ENCODE measurements at places on chromosomes 4 and X.

- no peaks in the 10 kb centered on the region for H3K27me3 ChIP-seq
- H3K4me3 ChIP-seq = no peak overlapping the region
- peaks cover 12% of the 10 kb centered on the region for H3K4me1 ChIP-seq
- no peak for DNase-seq
Observed at GRCh38 chr4:124694946-124695598, 17.5 kb downstream of the ANKRD50 start.

DNA sequence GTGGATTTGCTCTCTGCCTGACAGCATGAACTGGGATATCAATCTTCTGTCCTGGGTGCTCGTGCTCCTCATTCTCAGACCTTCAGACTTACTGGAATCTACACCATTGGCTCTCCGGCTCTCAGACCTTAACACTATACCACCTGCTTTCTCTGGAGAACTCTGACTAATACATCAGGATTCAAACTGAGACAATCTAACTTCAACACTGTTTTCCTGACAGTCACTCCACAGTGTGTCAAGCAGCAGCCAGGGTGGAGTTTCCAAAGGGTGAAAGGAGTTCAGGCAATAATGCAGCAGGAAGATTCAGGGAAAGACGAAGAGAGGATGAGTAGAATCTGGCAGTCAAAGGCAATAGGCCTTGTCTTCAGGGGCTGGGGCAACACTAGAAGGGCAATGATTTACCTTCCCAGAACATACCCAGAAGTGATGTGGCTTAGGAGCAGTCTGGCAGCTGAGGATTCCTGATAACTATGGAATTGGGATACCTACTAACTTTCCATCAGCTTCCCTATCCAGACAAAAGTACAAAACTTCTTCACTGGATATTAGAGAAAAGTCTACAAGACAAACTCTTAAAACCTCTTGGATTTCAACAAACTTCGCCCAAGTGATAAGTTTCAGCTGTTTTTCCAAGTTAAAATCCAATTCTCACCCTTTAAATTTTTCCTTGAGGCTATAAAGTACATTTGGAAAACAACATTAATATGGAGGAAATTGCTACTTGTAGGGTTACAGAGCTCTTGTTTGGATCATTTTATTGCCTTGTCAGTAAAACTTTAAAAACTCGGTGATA is 58.4 kb upstream of the SLIT2 start:
- H3K4me3 ChIP-seq = no peak overlapping the region
- no peaks in the 10 kb centered on the region for H3K27me3 ChIP-seq
- H3K36me3 ChIP-seq = no peaks in the 10 kb centered on the region
- no peak overlapping the region for H3K27ac ChIP-seq

DNA sequence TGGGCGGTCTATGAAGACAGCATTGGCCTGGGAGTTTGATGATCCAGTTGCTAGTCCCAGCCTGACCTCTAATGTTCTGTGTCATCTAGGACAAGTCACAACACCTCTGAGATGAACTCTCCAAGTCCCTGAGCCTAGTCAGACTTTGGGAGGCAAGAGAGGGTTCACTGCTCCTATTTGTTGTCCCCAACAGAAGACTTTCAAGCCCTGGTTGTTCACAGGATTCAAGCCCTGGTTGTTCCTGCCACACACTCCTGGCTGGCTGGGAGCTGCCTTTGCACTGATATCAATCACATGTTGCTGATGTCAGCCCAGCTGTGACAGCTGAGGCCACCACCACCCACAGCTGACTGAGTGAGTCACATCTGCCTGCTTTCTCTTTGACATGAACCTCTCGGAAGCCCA is 253.2 kb upstream of the RASGEF1B start:
- H3K27me3 ChIP-seq = no peaks in the 10 kb centered on the region
- H3K27ac ChIP-seq = no peak overlapping the region
- peaks cover 13% of the 10 kb centered on the region for H3K4me1 ChIP-seq
- peak; percentile 80 for DNase-seq
- no peaks in the 10 kb centered on the region for H3K36me3 ChIP-seq
- H3K4me3 ChIP-seq = no peak overlapping the region

DNA sequence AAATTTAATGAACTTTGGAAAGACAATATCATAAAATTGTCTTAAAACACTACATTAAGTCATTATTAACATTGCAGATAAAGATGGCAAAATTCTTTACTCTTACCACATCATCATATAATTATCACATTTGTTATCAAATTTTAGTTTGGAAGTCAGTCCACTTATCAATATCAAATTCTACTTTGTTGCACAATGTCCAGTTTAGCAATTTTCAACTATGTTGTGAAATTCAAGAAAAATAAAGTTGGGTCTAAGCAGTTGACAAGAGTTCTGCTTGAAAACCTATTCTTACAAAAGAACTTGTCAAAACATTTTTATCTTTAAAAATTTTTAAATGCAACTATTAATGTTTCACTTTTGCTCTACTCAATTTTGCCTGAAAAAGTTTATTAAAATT is 44.7 kb upstream of the TET2 start:
- no peak overlapping the region for H3K27ac ChIP-seq
- H3K27me3 ChIP-seq = no peaks in the 10 kb centered on the region
- H3K4me1 ChIP-seq = no peaks in the 10 kb centered on the region
- no peak for DNase-seq

- DNase-seq = no peak
- peaks cover 27% of the 10 kb centered on the region for H3K36me3 ChIP-seq
- no peaks in the 10 kb centered on the region for H3K4me1 ChIP-seq
- H3K4me3 ChIP-seq = no peak overlapping the region
- H3K27me3 ChIP-seq = no peaks in the 10 kb centered on the region
Observed at GRCh38 chrX:118675326-118675965, 52.0 kb upstream of the IL13RA1 start.

DNA sequence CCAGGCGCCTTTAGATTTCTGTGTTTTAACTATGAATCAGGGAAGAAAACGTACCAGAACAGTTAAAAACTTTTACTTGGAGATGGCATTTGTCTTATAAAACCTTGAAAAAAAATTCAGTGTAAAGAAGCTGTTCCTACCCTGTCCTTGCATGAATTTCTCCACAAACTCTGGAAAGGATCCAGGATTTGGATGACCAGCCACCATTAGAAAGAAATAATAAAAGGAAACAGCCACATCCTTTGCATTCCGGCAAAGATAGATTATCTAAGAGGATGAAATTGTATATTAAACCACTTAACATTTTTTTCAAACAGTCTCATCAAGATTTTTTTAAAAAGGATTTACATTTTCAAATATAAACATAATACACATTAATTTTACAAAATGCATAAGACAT is 10.6 kb downstream of the SULT1E1 start:
- H3K4me1 ChIP-seq = no peaks in the 10 kb centered on the region
- no peaks in the 10 kb centered on the region for H3K36me3 ChIP-seq
- no peaks in the 10 kb centered on the region for H3K27me3 ChIP-seq
- H3K4me3 ChIP-seq = no peak overlapping the region

GRCh38 chrX:24306440-24306839 is 7.4 kb downstream of the SUPT20HL2 start:
- DNase-seq = no peak
- H3K4me1 ChIP-seq = no peaks in the 10 kb centered on the region
- no peak overlapping the region for H3K27ac ChIP-seq
- no peaks in the 10 kb centered on the region for H3K36me3 ChIP-seq

DNA sequence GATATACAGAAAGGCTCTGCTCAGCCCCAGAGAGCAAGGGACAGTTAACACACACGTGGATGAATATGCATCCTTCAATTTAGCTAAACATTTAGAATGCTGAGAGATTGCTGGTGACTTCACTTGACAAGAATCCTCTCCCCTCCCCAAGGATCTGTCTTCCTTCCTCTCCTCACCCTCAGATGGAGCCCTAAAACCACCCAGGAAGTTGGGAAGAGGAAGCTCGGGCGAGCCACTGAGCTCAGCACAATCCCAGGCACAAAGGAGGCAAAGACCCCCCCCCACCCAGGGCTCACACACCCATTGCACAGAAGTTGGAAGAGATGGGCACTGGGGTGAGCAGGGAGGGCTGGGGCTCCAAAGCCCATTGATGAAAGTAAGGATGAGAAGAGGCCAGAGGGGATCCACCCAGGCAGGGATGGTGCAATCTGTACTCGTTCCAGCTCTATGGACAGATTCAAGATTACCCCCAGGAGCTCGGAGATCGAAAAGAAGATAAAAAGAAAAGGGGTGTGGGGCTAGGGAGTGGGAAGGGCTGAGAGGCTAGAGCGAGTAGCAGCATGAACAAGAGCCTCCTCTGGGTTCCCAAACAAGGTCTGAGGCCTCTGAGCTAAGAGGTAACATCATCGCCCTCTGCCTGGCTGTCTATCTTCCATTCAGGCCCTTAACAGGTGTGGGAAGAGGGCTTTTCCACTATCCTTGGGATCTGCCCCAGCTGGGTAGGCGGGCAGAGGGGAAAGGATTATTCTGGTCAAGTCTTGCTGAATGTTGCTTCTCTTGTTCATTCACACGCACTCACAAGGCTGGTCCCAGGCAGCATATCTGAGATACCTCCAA is 1.2 kb downstream of the TFE3 start:
- H3K27ac ChIP-seq = peak overlapping the region; percentile 96
- no peak for DNase-seq
- peaks cover 38% of the 10 kb centered on the region for H3K4me1 ChIP-seq
- no peaks in the 10 kb centered on the region for H3K27me3 ChIP-seq
- peaks cover 25% of the 10 kb centered on the region for H3K36me3 ChIP-seq
- H3K4me3 ChIP-seq = peak overlapping the region; percentile 72

- no peak overlapping the region for H3K4me3 ChIP-seq
- no peaks in the 10 kb centered on the region for H3K27me3 ChIP-seq
- no peaks in the 10 kb centered on the region for H3K4me1 ChIP-seq
- no peak overlapping the region for H3K27ac ChIP-seq
- DNase-seq = no peak
Observed at GRCh38 chr4:163179207-163179606, 12.5 kb upstream of the NAF1 start.

DNA sequence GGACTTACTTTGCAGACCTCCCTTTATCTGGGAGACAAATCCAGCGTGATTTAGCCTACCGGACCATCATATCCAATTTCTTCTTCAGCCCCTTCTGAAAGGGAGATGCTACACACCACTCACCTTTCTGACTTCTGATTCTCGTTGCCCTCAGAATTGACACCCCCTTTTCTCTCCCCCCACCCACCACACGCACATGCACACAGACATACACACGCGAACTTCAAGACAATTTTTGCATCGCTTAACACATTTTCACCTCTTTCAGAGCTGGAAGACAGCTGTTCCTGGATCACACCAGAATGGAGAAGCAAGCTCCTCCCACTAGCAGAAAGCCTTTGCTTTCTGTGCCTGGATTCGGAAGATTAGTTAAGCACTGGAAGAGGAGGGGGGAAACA is 1.0 kb upstream of the SNCA start:
- peak overlapping the region; percentile 65 for H3K4me3 ChIP-seq
- no peaks in the 10 kb centered on the region for H3K36me3 ChIP-seq
- peaks cover 40% of the 10 kb centered on the region for H3K27me3 ChIP-seq
- DNase-seq = peak; percentile 49

- H3K4me3 ChIP-seq = no peak overlapping the region
- DNase-seq = no peak
- H3K27me3 ChIP-seq = peaks cover 35% of the 10 kb centered on the region
- H3K27ac ChIP-seq = no peak overlapping the region
- no peaks in the 10 kb centered on the region for H3K4me1 ChIP-seq
Observed at GRCh38 chr4:8585721-8586212, 5.6 kb downstream of the GPR78 start.

- H3K4me1 ChIP-seq = no peaks in the 10 kb centered on the region
- no peaks in the 10 kb centered on the region for H3K36me3 ChIP-seq
- H3K4me3 ChIP-seq = no peak overlapping the region
- DNase-seq = peak; percentile 65
Observed at GRCh38 chrX:4547213-4547836, 833.9 kb upstream of the PRKX start.

GRCh38 chr4:34709564-34709963 is 1534.8 kb downstream of the ARAP2 start:
- H3K4me3 ChIP-seq = no peak overlapping the region
- DNase-seq = no peak
- H3K36me3 ChIP-seq = no peaks in the 10 kb centered on the region
- H3K4me1 ChIP-seq = no peaks in the 10 kb centered on the region
- H3K27me3 ChIP-seq = no peaks in the 10 kb centered on the region

DNA sequence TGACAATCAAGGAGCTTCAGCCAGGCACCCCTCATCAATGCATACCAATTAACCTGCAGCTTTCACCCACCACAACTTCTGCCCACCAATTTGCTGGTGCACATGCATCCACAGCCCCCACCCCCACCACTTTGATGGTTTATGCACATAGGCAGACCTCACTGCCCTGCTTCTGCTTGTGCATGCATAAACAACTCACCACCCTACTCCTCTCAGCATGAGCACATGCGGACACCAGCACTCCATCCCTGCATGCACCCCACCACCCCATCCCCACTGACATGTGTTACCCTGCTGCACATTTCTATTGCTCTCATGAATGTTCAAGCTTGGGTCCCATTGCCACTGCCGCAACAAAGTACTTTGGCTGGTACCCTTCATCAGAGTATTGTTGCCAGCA is 94.5 kb upstream of the GALNTL6 start:
- no peaks in the 10 kb centered on the region for H3K27me3 ChIP-seq
- H3K27ac ChIP-seq = no peak overlapping the region
- DNase-seq = no peak
- H3K4me3 ChIP-seq = no peak overlapping the region
- H3K36me3 ChIP-seq = no peaks in the 10 kb centered on the region

Data from stomach (tissue), 19 donors.